ENCODE measurements at places on chromosomes 11 and 22. TPM values are rescaled to one million over a fixed set of nuclear protein-coding genes. Genes with fewer than 3 reads are reported as not detected.

The UCP2 gene
- polyA plus RNA-seq = 62.0 TPM

The FAM89B gene
- 49.0 TPM for polyA plus RNA-seq

The C22orf31 gene
- not detected for polyA plus RNA-seq

The OR52K1 gene
- polyA plus RNA-seq = 0.11 TPM

The GAL gene
- 9.1 TPM for polyA plus RNA-seq

The FGF3 gene
- not detected for polyA plus RNA-seq

The MB gene
- 1.8 TPM for polyA plus RNA-seq

The PATE4 gene
- polyA plus RNA-seq = not detected
